ENCODE measurements at places on chromosomes 5 and 9. TPM values are rescaled to one million over a fixed set of nuclear protein-coding genes. Genes with fewer than 3 reads are reported as not detected.

Gene STPG3
- polyA plus RNA-seq, result 2.3 TPM

Gene ADRB2
- 0.13 TPM for polyA plus RNA-seq

Gene PCDHGA8
- polyA plus RNA-seq, result 0.30 TPM

Gene SLC36A2
- polyA plus RNA-seq, result 8.8 TPM

Gene CFAP77
- 0.97 TPM for polyA plus RNA-seq

Gene PCDHGB2
- polyA plus RNA-seq, result 4.1 TPM

Gene OTULINL
- 11.7 TPM for polyA plus RNA-seq

Gene TRUB2
- polyA plus RNA-seq, result 38.9 TPM

Gene APBA1
- 15.0 TPM for polyA plus RNA-seq

Gene TYRP1
- 1.6 TPM for polyA plus RNA-seq

Gene ARHGEF39
- polyA plus RNA-seq, result 8.8 TPM

Gene KIF12
- polyA plus RNA-seq, result 160 TPM

Gene DOCK8
- polyA plus RNA-seq, result 12.1 TPM

Gene PCDHB16
- polyA plus RNA-seq, result 7.7 TPM
